ENCODE measurements at places on chromosomes 12 and 14.

DNA sequence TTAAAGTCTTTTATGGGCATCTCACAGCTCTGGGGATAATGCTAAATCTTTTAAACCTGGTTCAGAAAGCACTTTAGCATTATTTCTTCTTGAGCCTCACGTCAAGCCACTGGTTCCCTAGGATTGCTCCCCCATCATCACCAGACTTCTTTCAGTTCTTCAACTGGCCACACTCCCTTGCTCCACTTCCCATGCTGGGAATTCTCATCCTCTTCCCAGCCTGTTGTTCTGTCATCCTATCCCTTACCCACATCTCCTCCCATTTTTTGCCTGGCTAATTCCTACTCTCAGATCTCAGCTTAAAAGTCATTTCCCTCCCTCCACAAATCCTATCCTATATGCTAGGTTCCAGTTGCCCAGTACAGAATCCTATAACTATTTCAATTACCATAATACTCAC, 14.4 kb downstream of the FERMT2 start:
- no peak for DNase-seq

DNA sequence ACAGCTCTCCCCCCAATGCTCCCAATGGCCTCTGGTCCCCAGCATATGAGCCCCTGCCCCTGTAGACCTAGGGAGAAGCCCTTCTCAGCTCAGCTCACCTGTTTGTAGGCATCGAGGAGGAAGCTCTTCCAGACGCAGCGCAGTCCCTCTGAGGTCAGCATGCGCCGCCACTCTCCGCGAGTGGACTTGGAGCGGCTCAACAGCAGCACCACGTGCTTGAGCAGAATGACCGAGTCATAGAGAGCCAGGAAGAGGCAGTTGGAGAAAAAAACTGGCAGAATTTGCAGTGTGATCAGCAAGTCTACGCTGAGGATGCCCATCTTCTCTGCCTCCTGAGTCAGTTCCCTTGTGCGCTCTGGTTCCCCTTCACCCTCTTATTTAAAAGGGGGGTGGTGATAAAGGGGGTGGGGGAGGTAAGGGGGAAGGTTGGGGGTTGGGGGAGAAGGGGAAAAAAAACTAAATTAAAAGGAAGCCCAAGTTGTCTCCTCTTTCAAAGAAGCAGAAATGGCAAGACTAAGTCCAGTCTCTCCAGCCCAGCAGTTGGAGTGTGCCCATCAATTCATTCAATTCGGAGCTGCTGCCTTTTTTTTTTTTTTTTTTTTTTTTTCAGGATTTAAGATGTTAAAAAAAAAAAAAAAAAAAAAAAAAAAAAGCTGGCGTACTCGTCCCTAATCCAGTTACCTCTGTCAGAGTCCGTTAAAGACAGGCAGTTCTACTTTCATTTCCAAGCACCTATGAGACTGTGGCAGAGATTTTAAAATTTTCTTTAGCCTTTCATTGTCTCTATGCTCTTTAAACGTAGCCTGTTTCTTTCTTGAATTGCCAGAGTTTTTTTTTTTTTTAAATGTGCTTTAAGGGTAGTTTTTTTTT, at the start of gene DIO2:
Gene DIO2 (minus strand): TSS at position 352 of the 870 bp plus-strand sequence. CDS start 32 bp downstream, at position 320.
- DNase-seq = no peak

DNA sequence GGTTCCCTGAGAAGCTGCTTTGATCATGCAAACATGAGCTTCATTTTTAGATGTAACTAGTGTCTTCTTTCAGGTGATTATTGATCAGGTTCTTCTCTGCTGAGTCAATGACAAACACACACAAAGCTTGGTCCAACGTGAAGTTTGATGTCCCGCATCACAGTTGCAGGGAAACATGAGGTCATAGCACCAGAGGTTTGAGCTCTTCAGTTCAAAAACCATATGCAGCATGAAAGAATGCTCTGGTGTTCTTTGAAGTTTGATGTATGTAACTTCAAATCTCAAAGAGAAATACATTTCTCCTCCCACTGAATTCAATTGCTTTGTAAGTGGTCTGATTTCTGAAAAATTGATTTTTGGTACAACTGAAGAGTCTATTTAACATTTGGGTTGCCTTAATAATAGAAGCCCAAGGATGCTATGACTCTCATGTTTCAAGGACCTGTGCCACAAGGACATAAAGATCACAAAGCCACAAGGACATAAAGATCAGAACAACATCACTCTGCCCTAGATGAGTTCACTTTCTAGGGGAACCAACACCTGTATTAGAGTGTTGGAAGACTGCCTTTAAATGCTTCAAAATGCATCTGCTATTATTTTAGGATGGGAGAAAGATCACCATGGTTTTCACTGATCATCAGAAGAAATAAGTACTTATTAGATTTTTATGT, 31.1 kb upstream of the AMIGO2 start:
- no peak for DNase-seq

- no peak for DNase-seq
These were observed 791.7 kb downstream of the AACS start for GRCh38 chr12:125856896-125857295.

- DNase-seq = no peak
These were observed 518.6 kb downstream of the VRK1 start for GRCh38 chr14:97315790-97316189.

DNA sequence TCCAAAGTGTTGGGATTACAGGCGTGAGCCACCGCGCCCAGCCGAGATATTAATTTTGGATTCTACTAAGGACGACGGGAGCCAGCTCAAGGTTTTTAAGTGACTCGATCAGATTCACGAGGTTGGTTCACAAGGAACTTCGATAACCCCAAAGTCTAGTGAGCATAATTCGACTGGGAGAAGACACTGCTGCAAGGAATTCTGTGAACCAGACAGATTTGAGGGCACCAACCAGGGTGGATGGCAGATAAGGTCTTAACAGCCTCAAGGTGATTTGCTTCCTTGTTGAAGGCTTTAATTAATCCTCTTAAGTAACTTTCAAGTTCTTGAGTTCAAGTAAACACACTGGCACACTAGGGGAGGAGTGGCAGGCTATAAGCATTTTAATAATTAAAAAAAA, 1.1 kb upstream of the KLHDC2 start:
- DNase-seq = no peak

DNA sequence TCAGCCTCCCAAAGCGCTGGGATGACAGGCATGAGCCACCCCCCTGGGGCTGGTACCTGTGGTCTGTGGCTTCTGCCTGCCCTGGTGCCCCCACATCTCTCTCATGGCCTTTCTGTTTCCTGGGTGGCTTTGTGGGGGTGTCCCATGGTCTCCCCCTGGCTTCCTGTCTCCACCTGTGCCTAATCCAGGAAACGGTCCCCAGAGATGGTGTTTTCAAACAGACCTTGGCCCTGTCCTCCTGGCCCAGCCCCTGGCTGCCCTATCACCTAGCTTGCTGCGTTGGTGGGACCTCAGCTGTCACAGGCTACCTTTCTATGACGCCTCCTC, 18.1 kb downstream of the MEG3 start:
- DNase-seq = no peak

DNA sequence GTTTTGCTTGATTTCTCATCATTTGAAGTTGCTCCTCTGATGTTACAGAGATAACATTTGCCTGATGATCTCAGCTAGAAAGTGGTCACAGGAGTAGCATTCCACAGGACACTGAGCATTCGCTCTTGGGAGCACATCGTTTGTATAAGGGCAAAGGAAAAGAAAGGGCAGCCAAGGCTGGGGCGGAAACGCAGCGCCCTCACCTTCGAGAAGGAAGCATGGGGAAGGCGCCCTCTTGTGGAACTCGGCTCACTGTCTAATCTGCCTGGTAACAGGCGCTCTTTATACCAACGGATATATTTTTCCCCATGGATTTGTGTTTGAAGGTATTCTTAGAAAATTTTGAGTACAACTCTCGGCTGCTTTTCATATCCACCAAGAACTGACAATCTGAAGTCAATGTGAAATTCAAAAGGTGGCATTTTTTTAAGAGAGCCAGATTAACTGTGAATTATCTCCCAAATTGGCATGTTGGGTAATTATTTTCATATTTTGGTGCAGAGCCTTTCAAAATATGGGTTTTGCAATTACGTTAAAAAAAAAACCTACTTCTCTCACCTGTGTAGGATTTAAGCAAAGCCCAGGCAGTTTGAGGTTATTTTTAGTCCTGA, 172.7 kb downstream of the CAND1 start:
- DNase-seq = no peak

DNA sequence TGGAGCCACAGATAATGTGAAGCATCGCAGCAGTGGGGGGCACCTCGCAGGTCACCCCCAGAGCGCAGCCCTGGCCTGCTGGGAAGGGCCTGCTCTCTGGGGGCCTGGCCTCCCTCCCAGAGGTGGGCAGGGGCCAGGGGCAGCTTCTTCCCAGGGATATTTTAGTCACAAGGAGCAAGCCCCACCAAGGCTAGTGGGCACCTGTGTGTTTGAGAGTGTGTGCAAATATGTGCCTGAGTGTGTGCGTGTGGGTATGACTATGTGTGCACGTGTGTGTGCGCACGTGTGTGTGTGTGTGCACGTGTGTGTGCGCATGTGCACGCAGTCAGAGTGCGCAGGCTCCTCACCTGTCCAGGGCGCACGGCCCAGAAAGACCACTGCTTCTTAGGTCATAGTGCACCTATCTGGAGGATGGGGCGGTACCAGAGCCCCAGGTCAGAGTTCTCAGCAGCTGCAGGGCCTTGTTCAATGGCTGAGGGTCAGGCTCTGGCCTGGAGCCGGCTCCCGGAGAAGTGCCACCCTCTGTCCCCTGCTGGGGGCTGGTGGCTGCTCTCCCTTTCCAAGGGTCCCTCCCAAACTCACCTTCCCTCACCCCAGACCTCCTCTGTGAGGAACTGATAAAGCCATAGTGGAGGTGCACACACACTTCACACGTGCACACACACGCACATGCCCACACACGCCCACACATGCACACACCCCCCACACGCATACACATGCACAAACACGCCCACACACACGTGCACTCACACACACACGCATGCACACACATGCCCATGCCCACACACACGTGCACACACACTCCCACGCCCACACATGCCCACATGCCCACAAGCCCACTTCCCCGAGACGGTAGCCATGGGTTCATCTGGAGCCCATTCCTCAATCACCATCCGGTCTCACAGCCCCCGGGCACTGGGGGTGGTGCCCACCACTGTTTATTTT, 128.5 kb downstream of the KIF26A start:
- no peak for DNase-seq

DNA sequence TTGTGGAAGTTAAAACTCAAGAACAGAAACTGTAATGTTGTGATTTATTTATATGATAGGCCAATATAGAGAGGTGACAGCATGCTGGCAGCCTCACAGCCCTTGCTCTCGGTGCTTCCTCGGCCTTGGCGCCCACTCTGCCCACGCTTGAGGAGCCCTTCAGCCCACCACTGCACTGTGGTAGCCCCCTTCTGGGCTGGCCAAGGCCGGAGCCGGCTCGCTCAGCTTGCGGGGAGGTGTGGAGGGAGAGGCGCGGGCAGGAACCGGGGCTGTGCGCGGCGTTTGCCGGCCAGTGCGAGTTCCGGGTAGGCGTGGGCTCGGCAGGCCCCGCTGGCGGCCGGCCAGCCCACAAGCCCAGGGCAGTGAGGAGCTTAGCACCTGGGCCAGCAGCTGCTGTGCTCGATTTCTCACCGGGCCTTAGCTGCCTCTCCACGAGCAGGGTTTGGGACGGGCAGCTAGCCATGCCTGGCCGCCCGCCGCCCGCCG, 65.8 kb upstream of the SLC8A3 start:
- DNase-seq = no peak

DNA sequence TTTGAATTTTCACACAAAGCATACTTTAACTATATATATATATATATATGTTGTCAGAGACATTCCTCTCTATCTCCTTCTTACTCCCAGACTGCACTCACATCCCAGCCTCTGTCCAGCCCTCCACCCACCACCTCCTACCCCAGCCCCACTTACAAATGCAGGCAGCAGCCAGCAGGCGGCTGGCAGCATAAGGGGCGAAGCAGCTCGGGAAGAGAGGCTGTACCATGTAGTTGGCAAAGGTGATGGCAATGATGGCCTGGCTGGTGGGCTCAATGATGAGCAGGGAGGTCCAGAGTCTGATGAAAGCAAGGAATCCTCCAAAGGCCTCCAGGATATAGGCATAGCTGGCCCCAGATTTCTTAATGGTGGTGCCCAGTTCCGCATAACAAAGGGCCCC, 2.5 kb downstream of the SLC7A7 start:
- DNase-seq = no peak

DNA sequence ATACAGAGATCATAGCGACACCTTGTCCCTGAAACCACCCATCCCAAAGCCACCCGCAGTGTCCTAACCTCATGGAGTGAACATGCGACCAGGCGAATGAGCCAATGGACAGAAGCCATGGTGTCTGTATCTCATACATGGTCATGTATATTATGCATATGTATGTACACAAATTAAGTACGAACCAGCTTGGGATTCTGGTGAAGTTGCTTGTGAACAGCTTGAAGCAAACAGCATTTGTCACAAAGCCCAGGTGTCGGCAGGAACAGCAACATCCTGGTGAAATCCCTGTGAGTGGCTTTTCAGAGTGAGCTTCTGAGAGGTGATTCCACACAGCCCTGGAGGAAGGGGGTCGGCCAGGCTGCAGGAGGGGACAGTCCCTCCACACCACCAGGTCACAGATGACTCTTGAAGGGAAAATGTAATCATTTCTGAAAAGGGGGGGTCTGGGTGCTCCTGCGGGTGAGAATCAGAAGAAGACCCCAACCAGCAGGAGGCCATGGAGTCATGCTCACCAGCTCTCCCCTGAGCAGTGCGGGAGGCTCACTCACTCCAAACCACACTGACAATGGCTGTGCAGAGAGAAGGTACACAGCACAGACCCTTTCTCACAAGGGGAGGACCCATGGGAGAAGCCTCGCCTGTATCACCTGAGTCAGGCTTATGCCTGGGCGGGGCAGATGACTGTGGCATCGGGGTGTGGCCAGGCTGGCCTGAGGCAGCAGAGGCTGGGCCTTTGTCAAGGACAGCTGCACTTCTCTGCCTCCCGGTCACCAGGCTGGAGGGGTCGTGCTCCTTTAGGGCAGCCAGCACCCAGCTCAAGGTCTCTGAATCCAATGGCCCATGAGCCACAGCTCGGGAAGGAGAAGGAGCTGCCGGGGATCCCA, 14.3 kb downstream of the CHGA start:
- no peak for DNase-seq

- DNase-seq = no peak
These were observed 455.5 kb upstream of the MGAT4C start for GRCh38 chr12:86711731-86712130.

GRCh38 chr12:94648578-94648977, 1.8 kb downstream of the TMCC3 start:
- DNase-seq = no peak

GRCh38 chr12:19741132-19741489, 301.8 kb downstream of the AEBP2 start:
- DNase-seq = no peak

- no peak for DNase-seq
These were observed 22.3 kb downstream of the HDAC7 start for GRCh38 chr12:47797441-47797840.

- no peak for DNase-seq
These were observed 4.6 kb upstream of the GSC start for GRCh38 chr14:94774344-94775090.

DNA sequence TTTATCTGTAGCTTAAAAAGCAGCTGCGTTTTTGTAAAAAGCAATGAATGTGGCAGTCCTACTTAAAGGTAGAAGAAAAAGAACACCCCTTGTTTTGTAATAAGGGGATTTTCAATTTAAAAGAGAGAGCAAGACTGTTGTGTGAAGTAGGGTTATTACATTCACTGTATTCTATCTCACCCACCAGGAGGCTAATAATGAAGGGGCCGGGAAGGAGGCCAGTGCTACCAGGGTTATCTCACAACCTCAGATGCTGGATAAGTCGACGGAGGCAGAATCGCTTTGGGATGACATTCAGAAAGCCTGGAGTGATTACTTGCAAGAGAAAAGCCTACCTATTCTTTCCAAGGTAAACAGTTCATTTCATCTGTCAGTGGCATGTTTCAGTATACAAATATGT, 97.7 kb downstream of the RMST start:
- DNase-seq = no peak
